ENCODE measurements at places on chromosomes 2 and 18.

DNA sequence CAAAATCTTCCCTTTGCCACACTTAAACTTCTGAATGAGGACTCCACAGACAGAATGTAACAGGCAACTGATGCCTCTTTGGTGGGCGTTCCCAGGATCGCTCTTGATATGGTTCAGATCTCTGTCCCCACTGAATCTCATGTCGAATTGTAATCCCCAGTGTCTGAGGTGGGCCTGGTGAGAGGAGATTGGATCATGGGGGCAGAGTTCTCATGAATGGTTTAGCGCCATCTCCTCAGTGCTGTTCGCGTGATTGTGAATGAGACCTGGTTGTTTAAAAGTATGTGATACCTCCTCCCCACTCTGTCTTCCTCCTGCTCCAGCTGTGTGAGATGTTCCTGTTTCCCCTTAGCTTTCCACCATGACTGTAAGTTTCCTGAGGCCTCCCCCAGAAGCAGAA, 111.1 kb upstream of the SLC66A3 start:
- DNase-seq, result no peak

DNA sequence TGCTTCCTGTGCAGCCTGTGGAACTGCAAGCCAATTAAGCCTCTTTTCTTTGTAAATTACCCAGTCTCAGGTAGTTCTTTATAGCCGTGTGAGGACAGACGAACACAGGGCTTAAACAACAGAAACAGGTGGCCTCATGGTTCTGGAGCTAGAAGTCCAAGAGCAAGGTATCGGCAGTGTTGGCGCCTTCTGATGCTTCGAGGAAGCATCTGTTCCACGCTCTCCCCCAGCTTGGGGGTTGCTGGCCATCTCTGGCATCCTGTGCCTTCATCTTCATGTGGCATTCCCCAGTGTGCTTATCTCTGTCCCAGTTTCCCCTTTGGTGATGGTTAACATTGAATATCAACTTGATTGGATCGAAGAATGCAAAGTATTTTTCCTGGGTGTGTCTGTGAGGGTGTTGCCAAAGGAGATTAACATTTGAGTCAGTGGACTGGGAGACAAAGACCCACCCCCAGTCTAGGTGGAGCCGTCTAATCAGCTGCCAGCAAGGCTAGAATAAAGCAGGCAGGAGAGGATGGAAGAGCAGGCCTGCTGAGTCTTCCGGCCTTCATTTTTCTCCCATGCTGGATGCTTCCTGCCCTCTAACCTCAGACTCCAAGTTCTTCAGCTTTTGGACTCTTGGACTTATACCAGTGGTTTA, 287.6 kb downstream of the PHLPP1 start:
- DNase-seq, result no peak

DNA sequence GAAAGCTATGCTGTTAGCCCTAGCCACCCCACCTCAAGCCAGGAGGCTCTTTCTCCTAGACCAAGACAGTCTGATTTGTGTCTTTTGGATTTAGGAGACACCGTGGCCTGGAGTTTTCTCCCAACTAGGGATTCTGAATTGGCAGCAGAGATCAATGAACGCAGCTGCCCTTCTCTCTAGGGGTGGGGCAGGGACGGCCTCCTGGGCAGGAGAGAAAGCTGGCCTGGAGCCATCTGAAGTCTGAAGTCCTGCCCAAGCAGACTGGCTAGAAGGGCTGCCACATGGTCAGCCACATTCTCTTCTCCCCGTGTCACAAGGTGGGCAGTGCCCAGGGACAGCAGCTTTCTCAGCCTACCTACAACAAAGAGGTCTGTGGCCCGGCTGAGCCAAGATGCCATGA, 45.1 kb downstream of the PIEZO2 start:
- no peak for DNase-seq

DNA sequence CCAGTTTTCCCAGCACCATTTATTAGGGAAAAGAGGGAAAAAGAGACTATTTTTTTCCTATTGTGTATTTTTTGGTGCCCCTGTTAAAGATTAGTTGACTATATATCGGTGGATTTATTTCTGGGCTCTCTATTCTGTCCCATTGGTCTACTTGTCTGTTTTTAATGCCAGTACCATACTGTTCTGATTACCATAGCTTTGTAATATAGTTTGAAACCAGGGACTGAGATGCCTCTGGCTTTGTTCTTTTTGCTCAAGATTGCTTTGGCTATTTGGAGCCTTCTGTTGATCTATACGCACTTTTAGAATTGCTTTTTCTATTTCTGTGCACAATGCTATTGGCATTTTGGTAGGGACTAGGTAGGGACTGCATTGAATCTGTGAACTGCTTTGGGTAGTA, 151.7 kb downstream of the ADCYAP1 start:
- no peak for DNase-seq

- no peak for DNase-seq
Observed at GRCh38 chr18:22447792-22448191, 30.1 kb upstream of the CTAGE1 start.

DNA sequence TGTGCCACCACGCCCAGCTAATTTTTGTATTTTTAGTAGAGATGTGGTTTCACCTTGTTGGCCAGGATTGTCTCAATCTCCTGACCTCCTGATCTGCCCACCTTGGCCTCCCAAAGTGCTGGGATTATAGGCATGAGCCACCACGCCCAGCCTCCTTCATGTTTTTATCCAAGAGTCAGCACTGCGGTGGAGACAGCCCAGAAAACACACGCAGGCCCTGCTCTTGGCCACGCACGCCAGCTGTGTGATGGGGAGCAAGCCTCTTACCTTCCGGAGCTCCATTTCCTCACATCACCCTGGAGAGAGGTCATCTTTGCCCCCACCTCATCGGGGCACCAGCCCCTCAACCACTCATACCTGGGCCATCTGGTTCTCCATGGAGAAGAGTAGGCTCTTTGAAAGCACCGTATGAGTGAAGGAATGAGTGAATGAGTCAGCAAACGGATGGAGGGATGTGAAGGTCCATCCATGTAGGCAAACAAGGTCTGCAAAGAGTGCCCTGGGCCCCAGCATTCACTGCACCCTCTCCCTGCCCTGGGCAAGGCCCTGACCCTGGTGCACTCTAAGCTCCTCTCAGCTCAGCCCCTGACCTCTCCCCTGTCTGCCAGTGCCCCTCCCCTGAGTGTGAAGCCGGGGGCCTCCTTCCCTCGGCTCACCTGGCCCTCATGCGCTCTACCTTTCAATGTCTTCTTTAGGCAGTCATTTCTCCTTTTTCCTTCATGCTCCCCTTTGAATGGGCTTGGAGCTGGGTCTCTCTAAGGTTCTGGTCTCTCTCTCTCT, 7.4 kb downstream of the GYPC start:
- no peak for DNase-seq

- no peak for DNase-seq
Observed at GRCh38 chr18:63189041-63189440, 130.5 kb downstream of the BCL2 start.

GRCh38 chr18:48778344-48779011, 172.3 kb downstream of the SMAD7 start:
- DNase-seq, result no peak

GRCh38 chr2:132608311-132608710, 61.7 kb downstream of the LYPD1 start:
- no peak for DNase-seq

DNA sequence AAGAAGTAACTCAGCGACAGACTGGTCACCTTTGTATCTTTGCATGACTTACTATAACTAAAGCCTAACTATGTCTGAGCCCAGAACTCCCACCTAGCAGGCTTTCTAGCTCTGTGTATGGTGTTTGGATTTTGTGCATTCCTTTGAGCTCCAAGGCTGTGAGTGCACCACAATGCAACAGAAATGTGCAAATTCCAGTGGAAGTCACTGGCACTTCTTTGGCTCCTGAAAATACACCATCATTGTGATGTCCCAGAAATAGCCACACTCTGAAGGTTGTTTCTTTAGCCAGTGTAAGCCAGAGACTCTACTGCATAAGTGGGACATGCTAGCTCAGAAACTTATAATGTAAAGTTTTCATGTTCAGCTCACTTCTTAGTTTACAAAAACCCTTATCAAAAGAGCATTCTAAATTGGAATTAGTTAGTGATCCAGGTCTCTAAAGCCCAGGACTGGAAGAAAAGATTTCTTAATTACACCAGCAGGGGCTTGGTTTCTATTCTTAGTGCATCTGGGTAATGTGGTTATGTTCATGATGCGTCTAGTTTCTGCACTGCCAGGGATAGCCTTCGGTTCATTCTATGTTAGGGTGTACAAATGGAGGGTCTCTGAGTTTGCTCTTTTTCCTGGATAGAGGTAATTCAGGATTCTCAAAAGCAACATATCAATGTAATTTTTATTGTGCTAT, 1239.5 kb upstream of the ZEB2 start:
- DNase-seq, result no peak

GRCh38 chr18:23225503-23225902, 90.2 kb downstream of the CABLES1 start:
- DNase-seq, result no peak

- no peak for DNase-seq
Observed at GRCh38 chr2:190515687-190516086, 18.8 kb downstream of the NEMP2 start.

GRCh38 chr2:233140978-233141377, 80.8 kb downstream of the INPP5D start:
- DNase-seq, result no peak
